SK-N-SH (cell line): ENCODE measurements at places on chromosomes 5 and 9. TPM values are rescaled to one million over a fixed set of nuclear protein-coding genes. Genes with fewer than 3 reads are reported as not detected.

The SLC34A3 gene
- polyA plus RNA-seq, result 0.06 TPM in 1 of 2 replicates, not detected in the other

The DAPK1 gene
- 0.61 and 0.70 TPM in 2 replicates for polyA plus RNA-seq

The NRG2 gene
- polyA plus RNA-seq, result 3.5 and 3.7 TPM in 2 replicates

The PCDHB3 gene
- 1.7 and 2.2 TPM in 2 replicates for polyA plus RNA-seq

The UNC13B gene
- polyA plus RNA-seq, result 8.1 and 9.8 TPM in 2 replicates
